Effector CD4-positive, alpha-beta T cell (primary cell): ENCODE measurements at places on chromosomes 12 and 14.

DNA sequence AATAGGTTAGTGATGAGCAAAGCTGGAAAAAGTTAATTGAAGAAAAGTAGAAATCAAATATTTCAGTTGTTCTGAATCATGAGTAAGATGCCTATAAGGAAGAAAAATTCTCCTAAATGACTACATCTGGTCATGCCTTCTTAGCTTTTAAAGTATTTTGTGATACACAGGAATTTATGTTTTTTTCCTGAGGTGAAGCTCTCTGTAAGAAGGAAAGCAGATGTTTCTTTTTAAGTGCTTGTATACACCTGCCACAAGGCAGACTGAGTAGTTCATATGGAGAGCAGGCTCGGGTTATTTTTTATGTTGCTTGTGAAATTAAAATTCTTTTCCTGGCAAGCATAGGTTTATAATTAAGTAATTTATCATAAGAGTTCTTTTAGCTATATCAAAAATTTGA is 275.2 kb downstream of the RAD51B start:
- no peak for DNase-seq

- no peak for DNase-seq
These were observed 17.0 kb upstream of the SRSF5 start for GRCh38 chr14:69749956-69750355.

DNA sequence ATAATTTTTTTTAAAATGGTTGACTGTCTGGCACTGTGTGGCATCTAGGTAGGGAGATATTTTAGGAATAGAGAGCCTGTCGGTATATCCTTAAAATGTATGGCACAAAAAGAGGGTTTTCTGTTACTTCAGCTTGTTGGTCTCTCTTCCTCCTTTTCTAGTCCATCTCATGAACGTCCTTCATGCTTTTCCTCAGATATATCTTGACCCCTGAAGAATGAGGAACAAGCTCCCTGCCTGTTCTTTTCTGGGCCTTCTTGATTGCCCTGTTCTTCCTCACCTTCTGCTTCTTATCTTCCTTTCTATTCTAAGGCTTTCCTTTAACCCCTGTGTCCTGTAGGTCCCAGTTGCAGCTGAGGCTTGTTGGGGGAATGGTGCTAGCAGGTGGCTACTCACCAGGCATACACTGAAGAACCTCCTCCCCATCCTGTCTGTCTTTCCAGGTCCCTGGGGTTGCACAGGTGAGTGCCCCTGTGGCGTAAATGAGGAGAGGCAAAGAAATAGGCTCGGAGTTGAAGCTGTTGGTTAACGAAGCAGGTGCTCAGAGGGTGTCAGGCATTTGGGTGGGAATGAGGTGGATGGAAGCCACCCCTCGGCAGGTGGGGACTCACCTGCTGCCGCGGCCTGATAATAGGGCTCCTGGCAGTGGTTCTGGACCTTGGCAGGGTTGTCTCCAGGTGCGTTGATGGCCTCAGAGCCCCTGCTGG is 7.2 kb upstream of the C1R start:
- DNase-seq = no peak

GRCh38 chr12:92133795-92134637 is 11.6 kb downstream of the BTG1 start:
- no peak for DNase-seq

DNA sequence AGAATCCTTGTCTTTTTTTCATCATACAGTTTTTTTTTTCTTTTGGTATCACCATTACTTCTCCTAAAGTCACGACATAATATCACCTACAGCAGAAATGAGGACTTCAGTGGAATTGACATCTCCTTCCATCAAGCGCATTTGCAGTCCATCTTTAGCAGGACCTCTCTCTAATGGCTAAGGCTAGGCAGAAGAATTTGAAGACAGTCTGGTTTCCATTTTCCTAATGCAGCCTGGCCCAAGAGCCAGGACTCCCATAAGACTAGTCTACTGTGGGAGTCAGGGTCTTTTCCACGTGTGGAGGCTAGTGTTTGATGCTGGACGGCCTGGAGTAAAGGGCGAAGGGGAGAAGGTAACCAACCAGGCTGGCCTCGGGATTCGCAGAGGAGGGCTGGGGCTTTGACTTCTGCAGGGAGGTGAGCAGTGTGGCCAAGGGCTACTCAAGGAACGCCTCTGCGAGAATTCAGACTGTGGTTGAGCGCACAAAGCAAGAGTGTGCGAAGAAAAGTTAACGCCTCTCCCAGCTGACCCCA is 769 bp upstream of the ZNF740 start:
- DNase-seq = no peak
